ENCODE measurements at places on chromosomes 12 and 14.

GRCh38 chr12:84627593-84627992 is 285.0 kb downstream of the SLC6A15 start:
- DNase-seq, result no peak

GRCh38 chr14:69582212-69582611 is 7.5 kb upstream of the CCDC177 start:
- DNase-seq, result no peak

DNA sequence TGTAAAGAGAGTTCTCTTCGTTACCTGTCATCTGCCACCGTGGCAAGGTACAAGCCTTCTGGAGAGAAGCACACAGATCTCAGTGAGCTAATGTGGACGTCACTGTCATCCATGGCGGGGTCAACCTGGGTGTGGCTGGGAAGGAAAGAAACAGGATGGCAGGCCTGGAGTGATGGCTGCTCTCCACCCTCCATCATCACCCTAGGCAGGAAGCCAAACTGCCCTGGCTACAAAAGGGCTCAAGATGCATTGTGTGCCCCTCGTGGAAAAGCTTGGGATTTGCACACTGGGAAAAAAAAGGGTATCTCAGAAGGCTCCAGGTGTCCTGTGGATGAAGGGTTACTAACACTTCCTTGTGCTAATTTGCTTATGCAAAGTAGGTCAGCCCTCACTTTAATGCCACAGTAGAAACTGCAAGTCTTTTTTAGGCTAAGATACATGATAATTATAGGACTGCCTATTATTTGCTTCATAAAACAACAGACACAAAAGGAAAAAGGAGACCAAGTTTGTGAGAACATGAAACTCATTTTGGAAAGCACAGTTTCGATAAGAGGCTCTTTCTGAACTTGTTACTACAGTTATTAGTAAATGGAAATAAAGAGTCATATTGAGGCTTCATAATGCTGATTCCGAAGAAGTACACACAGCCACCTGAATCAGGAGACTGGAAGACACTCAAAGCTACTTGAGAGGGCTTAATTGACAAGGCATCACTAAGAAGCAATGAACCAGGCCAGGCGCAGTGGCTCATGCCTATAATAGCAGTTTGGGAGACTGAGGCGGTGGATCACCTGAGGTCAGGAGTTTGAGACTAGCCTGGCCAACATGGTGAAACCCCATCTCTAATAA is 18.9 kb downstream of the RFC5 start:
- peak; percentile 55 for DNase-seq

- no peak for DNase-seq
Measured at GRCh38 chr12:40310211-40310610, 85.4 kb downstream of the LRRK2 start.

GRCh38 chr12:32768518-32768917 is 12.8 kb upstream of the YARS2 start:
- no peak for DNase-seq

- peak; percentile 72 for DNase-seq
Measured at GRCh38 chr12:70590051-70590450, 47.2 kb downstream of the PTPRB start.

- no peak for DNase-seq
Measured at GRCh38 chr12:125259178-125259867, 194.1 kb downstream of the AACS start.

DNA sequence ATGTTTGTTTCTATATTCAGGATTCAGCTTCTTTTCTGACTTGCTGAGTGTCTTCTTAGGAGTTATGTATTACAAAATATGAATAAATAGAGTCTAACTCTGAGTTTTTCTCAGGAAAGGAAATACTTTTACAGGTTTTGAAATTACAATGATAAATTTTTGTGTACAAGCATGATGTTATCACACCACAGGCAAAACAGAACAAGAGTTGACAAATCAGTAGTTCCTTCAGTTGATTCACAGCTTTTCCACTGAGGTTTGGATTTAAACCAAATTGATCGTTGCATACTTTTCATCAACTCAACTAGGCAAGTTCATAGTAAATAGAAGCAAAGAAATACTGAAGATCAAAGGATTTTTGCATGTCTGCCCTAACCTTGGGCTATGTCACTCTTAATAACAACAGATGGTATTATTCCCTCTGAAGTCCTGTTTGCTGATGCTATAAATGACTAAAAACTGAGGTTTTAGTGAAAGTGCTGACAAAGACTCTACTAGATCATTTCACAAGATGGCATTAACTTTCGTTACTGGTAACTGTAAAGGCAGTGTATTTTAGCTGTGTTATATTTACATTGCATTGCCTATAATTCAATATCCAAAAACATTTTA is 520.2 kb downstream of the FLRT2 start:
- DNase-seq, result no peak

DNA sequence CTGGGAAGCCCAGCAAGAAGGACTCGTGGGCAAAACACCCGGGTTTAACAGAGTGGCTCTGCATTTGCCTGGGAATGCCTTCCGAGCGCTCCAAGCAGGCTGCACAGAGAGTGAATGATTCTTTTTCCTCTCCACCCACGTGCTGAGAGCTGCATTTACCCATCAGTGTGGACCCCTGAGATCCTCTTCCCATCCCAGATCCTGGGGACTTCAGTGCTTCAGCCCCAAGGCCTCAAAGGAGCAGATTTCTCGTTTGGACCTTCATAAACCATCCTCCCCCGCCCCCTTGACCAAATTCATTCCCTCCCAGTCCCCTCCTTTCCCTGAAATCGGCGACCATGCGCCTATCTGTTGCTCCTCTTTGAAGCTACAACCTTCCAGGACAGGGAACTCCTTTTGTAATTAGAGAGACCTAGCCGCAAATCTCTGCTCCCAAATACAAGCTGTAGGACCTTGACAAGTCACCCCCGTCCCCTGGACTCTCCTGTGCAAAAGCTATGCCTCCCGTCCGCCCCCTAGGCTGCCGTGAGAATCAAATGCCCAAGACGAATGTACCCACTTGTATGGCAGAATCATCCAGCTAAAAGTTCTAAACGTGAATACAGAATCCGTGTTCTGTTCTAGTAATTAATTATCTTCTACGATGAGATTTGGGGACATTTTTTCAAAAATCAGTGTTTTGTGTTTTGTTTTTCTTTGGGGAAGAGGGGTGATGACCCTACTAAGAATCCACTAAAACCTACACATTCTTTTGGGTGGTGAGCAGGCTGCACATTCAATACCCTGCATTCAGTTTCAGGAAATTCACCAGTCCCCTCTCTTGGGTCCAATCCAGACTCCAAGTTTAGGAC is 8.8 kb downstream of the TBX5 start:
- no peak for DNase-seq
